NCI-H82 (cell line): ENCODE measurements at places on chromosomes 7 and 10.

GRCh38 chr10:132458071-132458585 is 61.1 kb downstream of the PWWP2B start:
- no peak for DNase-seq

DNA sequence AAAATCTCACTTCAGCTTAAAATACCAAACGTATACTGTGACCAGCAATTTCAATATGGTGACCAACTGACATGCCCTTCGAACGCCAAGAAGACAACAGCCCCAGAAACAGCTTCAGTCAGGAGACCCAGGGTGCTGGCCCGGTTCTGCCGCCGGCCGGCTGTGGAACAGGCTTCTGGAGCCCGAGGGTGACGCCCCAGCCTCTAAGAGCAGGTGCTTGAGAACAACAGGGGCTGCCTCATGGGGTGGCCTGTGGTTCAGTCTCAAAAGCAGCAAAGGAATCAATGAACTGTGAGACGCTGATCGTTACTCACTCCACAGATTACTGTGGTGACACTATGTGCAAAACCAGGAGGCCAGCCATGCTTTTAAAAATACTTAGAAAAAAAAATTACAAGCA is 17.3 kb downstream of the GPER1 start:
- no peak for DNase-seq

DNA sequence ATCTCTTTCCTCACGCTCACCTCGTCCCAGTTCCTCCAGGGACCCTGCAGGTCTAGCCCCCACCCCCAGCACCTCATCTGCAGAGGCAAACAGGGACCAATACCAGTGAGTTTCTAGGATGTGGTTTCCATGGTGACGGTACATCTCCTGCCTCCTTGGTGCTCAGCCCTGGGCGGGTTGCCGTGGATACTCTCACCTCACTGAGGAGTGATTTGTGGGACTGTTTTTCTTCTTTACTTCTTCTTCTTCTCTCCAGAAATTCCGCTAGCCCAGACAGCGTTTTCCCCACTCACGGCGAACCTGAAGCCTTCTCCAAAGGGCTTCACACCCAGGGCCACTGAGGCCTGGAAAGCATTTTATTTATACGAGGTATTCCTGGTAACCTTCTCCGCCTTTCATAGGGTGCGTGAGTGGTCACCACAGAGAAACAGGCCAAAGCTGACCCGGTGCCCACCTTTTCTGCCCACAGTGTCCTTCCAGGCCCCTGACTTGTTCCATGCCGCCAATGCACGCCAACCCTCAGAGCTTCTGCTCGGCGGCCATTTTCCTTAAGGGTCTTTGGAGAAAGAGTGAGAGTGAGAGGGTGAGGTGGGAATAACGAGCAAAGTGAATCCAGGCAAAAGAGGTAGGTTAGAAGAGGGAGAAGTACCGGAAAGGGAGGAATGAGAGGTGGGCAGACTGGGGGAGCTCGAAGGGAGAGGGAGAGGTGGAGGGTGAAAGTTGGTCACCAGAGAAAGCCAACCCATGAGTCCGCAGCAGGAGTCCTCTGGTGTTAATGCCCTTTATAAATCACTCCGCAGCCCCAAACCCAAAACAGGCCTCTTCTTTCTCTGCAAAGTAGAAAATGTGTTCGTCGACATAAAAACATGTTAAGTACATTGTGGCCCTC is 15.5 kb downstream of the FAM241B start:
- no peak for DNase-seq

DNA sequence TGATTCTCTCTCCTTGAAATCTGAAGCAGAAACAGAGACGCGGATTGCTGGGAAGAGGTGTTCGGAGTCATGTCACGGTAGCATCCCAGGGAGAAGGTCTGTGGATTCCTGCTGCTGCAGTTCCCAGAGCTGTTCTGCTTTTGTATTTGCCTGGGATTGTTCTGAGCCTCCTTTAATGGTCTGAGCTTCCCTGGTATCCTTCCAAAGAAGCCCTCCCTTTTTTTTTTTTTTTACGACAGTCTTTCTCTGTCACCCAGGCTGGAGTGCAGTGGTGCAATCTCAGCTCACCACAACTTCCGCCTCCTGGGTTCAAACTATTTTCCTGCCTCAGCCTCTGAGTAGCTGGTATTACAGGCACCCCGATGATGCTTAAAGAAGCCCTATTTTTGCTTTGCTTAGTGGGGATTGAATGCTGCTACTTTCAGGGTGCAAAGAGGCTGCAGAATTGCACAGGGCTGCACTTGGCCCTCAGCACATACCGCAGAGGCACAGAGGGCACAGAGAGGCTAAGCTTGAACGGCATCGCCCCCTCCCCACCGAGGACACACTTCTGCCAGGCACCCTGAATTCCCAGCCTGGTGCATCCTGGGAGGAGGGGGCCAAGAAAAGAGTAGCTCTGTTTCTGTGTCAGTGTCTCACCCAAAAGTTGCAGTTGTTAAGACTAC is 208.6 kb upstream of the GALNT17 start:
- no peak for DNase-seq

DNA sequence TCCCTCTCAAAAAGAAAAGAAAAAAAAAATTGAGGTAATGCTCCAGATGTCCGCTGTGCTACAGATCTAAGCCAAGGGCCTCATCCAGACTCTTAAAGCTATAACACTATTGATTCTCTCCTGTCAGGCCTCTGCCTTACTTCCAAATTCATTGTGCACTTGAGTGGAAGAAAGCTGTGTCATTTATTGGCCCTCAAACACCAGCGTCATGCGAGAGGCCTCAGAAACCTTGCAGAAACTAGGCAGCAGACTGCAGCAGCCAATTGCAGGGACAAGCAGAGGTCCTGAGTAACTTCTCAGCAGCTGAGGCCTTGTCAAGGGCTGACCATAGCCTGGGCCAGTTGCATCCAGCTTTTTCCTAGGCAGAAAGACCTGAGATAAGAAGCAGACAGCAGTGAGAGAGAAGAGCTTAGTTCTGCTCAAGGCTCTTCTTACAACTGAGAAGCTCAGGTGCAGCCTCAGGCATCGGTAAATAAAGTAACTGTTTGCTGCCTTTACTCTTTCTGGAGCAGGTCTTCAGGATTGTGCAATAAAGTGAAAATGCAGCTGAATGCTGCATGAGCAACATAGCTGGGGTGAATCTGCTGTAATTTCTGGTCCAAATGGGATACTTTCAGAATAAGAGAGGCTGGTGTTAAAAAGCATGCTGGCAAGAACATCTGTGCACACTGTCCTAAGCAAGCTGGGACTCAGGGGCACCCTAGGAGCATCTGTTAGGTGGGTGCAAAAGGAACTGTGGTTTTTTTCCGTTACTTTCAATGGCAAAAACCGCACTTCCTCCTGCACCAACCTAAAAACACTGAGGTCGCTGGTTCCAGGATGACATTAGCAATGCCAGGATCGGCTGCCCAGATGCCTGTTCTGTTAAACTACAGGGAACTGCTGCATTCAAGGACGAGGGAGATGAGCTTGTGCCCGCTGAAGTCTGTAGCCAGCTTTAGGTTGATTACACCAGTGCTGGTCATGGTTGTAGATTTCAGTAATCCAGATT is 181.8 kb upstream of the PFKP start:
- no peak for DNase-seq
